ENCODE measurements at places on chromosomes 11 and 22.

DNA sequence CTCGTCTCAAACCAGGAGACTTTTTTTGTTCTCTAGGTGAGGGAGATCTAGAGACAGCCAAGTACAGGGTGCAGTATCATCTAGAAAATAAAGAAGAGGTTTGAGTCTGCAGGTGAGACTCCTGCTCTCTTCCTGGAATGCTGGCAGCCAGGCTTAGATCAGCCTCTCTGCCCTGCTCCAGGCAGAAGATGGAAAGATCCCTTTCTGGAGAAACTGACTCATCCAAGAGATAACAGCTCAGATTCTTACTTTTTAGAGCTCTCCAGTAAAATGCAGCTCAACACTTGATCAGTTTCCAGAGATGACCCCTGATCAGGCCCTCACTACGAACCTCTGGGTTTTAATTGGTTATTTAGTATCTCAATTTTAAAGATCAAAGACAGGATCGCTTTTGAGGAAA is 44.6 kb upstream of the EHF start:
- DNase-seq: no peak

- DNase-seq: no peak
Observed at GRCh38 chr11:80694385-80694784, 1253.6 kb upstream of the TENM4 start.

DNA sequence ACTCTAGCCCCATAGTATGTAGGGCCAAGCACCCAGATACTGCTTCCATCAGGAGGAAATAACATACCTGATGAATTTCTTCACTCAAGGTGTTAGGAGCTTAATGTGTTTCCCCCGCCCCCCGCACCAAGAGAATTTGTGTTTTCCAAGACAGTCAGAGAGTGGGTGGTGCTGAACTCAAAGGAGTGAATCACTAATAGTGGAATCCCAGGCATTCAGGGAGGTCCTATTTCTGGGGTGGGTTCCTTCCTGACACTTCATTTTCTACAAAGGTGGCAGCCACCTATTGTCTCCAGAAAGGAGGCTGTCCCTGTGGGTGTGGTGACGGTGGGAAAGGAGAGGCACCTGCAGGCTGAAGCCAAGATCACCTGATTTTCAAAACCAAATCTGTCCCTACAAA is 50.8 kb upstream of the ELF5 start:
- DNase-seq: no peak

DNA sequence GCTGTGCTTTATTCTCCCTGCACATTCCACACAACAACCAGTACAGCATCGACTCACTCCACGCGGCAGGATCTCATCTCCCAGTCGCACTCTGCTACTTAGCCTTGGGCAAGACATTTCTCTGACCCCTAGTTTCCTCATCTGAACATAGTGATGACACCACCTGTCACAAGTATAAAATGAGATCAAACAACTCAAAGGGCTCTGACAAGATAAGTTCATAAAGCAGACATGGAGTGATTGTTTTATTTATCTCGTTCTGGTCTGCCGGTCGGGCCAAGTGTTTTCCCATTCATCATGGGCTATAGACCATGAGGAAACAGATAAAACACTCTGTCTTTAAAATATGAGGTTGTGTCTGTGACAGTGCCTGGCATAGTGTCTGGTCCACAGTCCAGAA is 35.0 kb downstream of the DSCAML1 start:
- DNase-seq: no peak

DNA sequence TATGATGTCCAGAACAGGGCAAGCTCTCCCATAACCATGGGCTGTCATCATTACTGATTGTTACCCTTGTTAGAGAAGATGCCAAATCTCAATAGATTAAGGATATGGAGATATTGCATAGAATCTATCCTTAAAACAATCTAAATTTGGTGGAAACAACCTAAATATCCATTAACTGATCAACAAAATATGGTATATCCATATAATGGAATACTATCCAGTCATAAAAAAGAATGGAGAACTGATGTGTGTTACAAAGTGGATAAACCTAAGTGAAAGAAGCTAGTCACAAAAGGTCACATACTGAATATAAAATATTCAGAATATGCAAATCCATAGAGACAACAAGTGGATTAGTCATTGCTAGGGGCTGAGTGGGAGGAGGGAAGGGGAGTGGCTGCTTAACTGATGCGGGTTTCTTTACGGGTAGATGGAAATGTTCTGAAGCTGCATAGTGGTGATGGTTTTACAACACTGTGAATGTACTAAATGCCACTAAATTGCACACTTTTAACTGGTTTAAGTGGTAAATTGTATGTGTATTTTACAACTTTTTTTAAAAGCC is 36.1 kb upstream of the SMCO4 start:
- no peak for DNase-seq

Data from effector CD8-positive, alpha-beta T cell (primary cell).